Tibial nerve (tissue), 4 donors: ENCODE measurements at places on chromosomes 11 and 22. TPM values are rescaled to one million over a fixed set of nuclear protein-coding genes. Genes with fewer than 3 reads are reported as not detected.
A peak's percentile ranks its signal among the peaks of the same experiment; 100 is the strongest.

DNA sequence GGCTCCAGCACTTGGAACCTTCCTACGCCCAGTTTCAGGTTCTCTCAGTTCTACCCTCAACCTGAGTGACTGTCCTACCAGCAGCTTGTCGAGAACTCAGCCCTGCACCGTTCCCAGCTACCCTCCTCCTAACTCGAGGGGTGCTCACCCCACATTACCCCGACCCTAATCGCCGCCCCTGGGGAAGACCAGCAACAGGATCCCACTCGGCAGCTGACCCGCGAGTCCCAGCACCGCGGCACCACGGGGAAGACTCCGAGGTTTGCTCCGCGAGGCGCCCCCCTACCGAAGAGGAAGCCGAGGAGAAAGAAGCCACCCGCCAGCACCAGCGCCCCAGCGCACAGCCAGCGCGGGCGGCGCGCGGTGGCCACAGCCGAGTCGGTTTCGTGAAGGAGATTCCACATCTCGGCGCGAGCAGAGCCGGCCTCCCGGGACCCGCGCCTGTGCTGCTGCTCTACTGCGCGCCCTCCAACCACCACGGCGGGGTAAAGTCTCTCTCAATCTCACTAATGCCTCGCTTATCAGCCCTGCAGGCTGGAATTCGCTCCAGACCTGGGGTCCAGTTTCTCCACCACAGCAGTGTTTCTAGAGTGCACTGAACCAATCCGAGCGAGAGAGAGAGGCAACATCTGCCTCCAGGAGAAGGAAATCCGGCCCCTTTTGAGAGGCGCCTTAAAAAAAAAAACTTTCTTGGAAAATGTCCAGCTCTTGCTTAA lies at the start of gene FOLH1:
Gene FOLH1 (minus strand): TSS at position 597 of the 716 bp plus-strand sequence. CDS start 193 bp downstream, at position 404.
- DNase-seq, result no peak

GRCh38 chr22:40922484-40923303 lies 28.5 kb upstream of the RBX1 start:
- no peak for DNase-seq

GRCh38 chr11:124954590-124954955 lies 571 bp downstream of the CCDC15 start:
- no peak for DNase-seq

DNA sequence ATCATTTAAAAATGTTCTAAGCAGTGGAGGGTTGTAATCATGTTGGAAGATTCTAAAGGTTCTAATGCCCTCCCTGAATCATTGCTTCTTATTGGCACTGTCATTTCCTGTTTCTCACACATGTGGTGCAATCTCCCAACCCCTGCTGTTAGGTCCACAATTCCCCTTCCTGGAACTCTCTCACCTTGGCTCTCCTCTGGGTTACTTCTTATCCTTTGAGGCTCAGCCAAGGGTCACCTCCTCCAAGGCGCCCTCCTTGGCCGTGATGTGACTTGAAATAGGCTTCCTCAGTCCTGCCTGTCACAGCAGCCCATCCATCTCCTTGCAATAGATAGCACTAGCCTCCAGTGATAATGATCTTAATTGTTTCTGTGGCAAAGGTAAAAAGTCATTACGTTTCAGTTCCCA lies 149.8 kb downstream of the TTC17 start:
- no peak for DNase-seq

Gene OR6A2
- not detected for total RNA-seq

GRCh38 chr11:117921893-117922292 lies 7.3 kb downstream of the TMPRSS13 start:
- DNase-seq, result no peak

Gene TSPAN32
- 4.4 TPM for total RNA-seq

GRCh38 chr11:74085542-74085892 lies 76.6 kb upstream of the UCP3 start:
- DNase-seq, result peak; percentile 33

GRCh38 chr11:132033051-132033450 lies 662.6 kb downstream of the NTM start:
- no peak for DNase-seq

DNA sequence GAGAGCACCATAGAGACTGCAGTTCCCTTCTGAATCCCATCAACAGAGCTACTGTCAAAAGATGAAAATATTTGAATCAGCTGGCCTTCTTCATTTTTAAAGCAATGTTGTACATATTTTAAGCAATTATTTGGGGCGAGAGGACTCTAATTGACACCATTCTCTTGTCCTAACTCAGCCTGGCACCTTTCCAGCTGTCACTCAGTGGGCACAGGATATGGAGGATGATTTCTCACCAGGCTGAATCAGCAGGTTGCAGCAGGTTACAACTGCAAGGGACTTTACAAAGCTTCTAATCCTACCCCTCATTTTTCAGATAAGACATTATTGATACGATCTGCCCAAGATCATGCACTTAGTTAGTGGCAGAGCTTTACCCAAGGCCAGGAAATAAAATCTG lies 11.9 kb upstream of the WT1 start:
- DNase-seq, result no peak

- no peak for DNase-seq
These were observed 76.7 kb downstream of the SVIP start for GRCh38 chr11:22752908-22753310.

DNA sequence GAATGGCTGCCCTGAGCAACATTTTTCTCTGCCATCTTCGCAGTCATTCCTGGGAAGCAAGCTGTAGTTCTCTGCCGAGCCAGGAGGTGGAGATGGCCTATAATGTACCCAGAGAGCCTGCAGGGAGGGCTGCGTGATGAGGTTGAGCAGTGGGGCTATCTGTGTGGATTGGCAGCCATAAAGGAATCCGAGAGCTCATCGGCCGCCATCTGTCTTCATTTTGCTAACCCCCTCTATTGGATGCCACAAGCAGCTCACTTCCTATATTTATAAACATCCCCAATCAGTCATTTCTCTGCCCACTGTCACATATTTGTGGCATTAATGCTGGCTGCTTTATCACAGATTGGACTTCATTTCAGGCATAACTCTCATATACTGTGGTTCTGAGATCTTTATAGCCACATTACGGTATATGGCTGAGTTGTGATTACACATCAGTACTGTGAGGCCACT lies 209.5 kb downstream of the NTM start:
- no peak for DNase-seq

- DNase-seq, result no peak
These were observed 11.7 kb upstream of the SLC36A4 start for GRCh38 chr11:93209466-93209865.

GRCh38 chr11:45090607-45091006 lies 55.8 kb upstream of the PRDM11 start:
- no peak for DNase-seq

Gene FEN1
- total RNA-seq, result 4.6 TPM

DNA sequence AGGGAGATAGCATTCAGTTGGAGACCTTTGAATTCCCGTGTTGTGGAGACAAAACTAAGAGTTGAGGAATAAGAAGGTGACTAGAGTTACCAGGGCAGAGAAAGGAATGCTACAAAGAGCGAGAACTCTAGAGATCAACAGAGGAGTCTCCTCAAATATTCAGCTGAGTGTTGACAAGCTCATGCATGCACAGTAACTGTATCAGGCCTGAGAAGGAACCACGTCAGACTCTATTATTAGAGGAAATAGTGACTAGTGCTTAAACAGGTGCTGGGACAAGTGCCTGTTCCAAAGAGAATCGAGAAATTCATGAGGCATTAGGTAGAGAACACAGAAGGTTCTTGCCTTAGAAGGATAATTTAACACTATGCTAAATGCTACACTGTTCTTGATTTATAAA lies 333.8 kb upstream of the CHORDC1 start:
- DNase-seq, result no peak

Gene CABP4
- 5.7 TPM for total RNA-seq

DNA sequence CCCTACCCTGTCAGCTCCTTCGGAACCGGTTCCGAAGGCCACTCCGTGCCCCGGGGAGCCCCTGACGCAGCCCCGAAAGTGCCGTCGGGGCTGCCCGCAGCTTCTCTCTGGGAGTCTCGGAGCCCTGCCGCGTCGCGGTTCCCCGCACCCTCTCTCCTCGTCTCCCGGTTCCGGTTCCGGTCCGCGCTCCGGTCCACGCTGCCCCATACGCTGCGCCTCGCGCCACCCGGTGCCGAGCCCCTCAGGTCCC lies 618 bp downstream of the MTA2 start:
- DNase-seq, result no peak
